ENCODE measurements at places on chromosomes 12 and 14. TPM values are rescaled to one million over a fixed set of nuclear protein-coding genes. Genes with fewer than 3 reads are reported as not detected.

The RHNO1 gene
- polyA plus RNA-seq: 55.7 TPM

The SRRM4 gene
- not detected for polyA plus RNA-seq

The CLEC9A gene
- polyA plus RNA-seq: not detected

The ISM2 gene
- polyA plus RNA-seq: 0.07 TPM

The CLEC4A gene
- 0.26 TPM for polyA plus RNA-seq

The PRB2 gene
- polyA plus RNA-seq: not detected

The RND1 gene
- 0.31 TPM for polyA plus RNA-seq

The NAV3 gene
- polyA plus RNA-seq: 93.5 TPM

The DAAM1 gene
- polyA plus RNA-seq: 9.8 TPM

The PIWIL1 gene
- not detected for polyA plus RNA-seq

- no peak for DNase-seq
Observed at GRCh38 chr12:55666508-55666907, 29.8 kb downstream of the OR10P1 start.

- no peak for DNase-seq
Observed at GRCh38 chr14:97602438-97603117, 805.4 kb downstream of the VRK1 start.

GRCh38 chr14:74572726-74573301 is 39.2 kb downstream of the LTBP2 start:
- DNase-seq: no peak

- no peak for DNase-seq
Observed at GRCh38 chr12:54373649-54374561, 9.6 kb upstream of the GPR84 start.

- no peak for DNase-seq
Observed at GRCh38 chr14:22537436-22538310, 51.4 kb downstream of the DAD1 start.

DNA sequence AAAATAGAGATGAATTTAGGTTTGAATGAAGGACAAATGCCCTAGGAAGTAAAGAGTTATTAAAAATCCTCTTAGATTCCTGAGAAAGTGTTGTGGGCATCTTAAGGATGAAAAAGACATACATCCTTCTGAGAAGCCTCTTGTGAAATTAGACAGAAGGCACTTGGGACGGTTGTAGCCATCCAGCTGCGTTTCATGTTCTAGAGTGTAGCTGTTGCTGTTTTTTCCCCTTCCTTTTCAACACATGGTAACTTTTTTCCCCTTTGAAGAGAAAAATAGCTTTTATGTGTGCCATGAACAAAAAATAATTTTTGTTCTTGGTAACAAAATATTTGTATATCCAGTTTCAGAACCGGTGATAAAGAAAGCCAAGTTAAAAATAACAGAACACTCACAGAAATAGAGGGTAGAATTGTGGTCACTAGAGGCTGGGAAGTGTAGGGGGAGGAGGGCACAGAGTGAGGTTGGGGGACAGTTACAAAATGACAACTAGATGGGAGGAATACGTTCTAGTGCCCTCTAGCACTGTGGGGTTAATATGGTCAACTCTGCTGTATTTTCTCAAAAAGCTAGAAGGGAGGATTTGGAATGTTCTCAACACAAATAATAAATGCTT is 58.4 kb downstream of the PTHLH start:
- no peak for DNase-seq

DNA sequence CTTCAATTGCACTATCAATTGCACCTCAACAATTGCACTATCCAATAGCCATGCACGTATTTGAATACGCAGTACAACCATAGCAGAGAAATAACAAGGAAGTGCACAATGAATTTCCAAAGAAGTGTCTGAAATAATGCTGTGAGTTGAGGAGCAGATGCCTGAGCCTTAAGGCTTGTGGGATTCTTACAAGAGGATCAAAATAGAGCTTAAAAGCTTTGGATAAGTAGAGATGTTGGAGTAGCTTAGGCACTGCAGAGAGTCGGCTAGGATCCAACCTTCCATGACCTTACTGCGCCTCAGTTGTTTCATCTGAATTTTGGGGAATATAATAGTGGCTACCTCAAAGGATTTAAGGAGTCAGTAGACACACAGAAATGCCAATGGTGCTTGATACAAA is 196.1 kb upstream of the FLRT2 start:
- no peak for DNase-seq

GRCh38 chr12:100141998-100142850 is 450 bp downstream of the BLTP3B start:
- no peak for DNase-seq

- DNase-seq: peak; percentile 64
Observed at GRCh38 chr12:115135800-115136211, 451.8 kb upstream of the TBX3 start.

GRCh38 chr14:105064721-105065143 is 498 bp downstream of the GPR132 start:
- DNase-seq: no peak

- no peak for DNase-seq
Observed at GRCh38 chr12:124861492-124861891, 2.2 kb downstream of the SCARB1 start.

DNA sequence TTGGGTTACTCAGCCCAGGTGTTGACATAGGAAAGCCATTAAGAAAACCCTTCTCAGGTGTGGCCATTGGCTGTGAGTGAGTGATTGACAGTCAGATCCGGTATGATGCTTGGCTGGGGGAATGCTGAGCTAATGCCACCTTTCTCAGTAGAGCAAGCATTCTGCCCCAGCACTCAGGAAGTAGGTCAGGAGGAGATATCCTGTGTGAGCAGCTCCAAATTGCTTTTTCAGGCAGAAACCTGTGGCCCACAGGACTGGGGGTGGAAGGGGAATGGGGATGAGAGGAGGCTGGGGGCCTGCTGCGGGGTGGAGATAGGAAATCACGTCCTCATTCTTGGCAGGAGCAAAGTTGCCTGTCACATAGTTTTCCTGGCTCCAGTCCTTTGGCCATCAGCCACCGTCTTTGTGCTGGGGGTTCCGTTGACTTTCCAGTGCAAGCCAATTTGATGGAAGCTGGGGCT is 55.7 kb downstream of the NINJ2 start:
- no peak for DNase-seq

GRCh38 chr14:53786045-53786444 is 170.6 kb downstream of the BMP4 start:
- DNase-seq: no peak

DNA sequence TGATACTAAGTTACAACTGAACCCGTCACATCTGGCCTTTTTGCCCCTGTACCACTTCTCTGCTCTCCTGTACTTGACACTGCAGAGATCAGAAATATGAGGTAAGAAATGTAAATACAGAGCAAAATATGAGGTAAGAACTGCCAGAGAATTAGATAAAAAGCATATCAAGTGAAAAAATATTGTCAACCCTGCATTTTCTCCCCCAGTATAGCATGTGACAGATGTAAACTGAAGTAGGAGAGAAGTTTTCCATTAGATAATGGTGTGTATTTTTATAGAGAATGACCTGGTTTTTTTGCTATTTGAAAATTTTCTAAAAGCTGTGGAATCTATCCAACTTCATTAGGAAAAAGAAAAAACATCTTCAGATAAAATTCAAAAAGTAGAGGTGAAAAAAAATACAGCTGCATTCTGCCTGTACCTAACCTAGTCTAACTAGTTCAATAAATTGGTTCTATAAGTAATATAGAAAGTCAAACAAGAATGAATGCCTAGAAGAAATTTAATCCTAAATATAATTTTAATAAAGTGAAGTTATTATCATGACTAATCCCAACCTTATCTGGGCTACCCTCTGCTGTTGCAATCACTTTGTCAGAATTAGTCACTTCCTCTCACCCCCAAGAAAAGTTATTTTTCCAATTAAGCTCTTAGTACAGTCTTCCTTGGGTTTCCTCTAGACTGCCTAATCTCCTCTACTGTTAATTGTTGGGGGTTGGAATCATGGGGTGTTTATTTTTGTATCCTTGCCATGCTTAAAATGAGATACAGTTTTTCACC is 210.0 kb downstream of the RASSF9 start:
- DNase-seq: peak; percentile 53

DNA sequence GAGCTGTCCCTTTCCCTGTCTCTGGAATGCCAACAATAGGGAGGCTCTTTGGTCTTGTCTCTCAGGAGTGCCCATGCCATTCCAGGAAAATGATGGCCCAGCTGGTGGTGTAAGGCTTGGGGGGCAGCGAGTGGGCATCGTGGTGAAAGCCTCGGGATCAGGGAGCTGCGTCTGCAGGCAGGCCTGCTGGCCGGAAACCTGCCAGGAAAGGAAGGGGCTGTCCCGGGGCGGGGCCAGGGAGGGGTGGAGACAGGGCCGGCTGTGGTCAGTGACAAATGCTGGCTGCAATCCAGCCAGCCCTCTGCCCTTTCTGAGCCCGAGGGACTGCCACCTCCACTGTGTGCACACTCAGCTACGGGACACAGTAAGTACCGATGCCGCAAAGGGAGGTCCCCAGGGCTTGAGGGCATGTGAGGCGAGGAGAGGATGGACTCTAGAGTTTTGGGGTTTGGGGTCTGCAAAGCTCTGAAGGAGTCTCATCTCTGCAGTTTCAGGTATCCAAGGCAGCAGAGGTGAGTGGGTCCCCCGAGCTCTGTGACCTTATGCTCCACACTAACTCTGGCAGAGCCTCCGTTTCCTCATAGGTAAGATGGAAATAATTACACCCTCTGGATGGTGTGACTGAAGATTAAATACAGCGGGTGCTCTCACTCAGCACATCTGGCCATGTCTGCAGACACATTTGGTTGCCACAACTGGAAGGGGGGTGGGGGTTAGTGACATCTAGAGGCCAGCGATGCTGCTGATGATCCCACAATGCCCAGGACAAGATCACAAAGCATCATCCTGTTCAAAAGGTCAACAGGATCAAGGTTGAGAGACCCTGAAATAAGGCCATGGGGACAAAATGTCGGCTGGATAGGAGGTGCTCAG is at the start of gene SERPINA5:
Gene SERPINA5, plus strand, starts transcription at position 300 of the 873 bp plus-strand sequence. CDS start 5,937 bp downstream, outside the sequence.
- no peak for DNase-seq

- peak; percentile 99 for DNase-seq
Observed at GRCh38 chr14:81533536-81534343, at the start of gene SEL1L. Gene SEL1L, minus strand, starts transcription at chr14:81533853. Its CDS starts 109 bp downstream, at chr14:81533744.

DNA sequence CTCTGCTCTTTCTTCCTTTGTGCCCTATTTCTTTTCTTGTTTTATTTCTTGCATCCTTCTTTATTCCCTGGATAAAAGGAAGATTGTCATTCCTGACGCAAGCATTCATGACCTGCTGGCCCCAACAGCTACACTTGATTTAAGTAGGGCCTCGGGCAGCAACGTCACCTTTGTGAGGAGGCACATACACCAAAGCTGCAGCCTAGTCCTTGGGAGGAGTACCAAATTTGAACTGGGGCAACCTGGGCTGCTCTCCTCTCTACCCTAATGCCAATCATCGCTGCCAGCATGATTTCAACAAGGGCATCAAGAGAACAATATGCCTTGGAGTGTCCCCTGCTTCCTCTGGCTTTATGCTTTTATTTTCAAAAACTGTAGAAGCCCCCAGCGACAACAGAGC is 76.4 kb downstream of the C12orf50 start:
- no peak for DNase-seq

GRCh38 chr12:122681814-122682213 is 21.3 kb downstream of the HCAR2 start:
- no peak for DNase-seq

DNA sequence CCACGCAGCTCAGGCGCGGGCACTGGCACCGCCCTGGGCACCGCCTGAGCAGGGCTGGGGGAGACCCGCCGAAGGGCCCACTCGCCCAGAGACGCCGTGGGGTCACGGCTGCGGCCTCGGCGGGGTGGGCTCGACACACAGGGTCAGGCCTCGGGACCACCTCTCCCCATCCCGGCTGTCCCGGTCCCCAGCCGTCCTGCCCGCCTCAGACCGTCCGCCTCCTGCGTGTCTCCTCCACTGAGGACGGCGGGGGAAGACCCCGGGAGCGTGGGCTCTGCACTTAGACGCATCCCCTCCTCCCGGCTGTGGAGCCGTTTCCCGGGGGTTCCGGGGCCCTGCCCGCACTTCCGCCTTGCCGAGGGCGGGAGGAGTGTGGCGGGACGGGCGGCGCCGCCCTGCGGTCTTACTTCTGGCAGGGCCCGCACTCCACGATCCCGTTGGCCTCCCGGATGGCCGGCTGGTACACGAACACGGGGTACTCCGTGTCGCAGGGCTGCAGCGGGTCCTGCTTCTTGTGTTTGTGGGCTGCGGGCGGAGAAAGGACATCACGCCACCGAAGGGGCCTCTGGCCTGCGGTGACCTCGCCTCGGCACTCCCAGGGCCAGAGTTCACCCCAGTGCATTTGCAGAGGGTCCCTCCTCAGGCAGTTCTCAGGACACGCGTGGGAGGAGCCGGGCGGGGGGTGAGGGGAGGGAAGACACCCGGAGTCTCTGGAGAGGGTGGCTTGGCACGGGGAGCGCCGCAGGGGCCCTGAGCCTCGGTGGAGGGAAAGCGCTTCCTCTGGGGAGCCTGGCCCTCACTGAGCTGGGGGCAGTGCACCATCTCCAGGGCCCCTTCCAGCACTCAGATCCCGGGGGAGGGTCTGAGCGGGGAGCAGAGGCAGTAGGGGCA is 23.1 kb upstream of the LRTM2 start:
- DNase-seq: no peak

GRCh38 chr12:78703820-78704525 is 160.6 kb upstream of the SYT1 start:
- DNase-seq: peak; percentile 91

DNA sequence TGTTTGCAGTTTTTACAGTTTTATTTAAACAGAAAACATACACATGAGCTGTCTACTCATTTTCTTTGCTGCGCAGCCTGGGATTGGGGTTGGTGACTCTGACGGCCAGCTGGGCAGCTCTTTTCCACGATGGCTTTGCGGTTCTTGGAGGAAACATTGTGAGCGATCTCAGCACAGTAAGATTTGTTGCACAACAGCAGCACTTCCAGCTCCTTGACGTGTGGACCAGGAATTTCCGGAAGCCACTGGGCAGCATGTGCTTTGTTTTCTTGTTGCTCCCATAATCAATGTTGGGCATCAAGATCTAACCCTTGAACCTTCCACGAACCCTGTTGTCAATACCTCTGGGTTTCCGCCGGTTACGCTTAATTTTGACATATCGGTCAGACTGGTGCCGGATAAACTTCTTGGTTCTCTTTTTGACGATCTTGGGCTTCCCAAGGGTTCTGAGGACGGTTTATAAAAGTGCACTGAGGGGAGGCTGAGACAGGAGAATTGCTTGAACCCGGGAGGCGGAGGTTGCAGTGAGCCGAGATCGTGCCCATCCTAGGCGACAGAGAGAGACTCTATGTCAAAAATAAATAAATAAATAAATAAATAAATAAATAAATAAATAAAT is 21.8 kb downstream of the FKBP11 start:
- DNase-seq: no peak

DNA sequence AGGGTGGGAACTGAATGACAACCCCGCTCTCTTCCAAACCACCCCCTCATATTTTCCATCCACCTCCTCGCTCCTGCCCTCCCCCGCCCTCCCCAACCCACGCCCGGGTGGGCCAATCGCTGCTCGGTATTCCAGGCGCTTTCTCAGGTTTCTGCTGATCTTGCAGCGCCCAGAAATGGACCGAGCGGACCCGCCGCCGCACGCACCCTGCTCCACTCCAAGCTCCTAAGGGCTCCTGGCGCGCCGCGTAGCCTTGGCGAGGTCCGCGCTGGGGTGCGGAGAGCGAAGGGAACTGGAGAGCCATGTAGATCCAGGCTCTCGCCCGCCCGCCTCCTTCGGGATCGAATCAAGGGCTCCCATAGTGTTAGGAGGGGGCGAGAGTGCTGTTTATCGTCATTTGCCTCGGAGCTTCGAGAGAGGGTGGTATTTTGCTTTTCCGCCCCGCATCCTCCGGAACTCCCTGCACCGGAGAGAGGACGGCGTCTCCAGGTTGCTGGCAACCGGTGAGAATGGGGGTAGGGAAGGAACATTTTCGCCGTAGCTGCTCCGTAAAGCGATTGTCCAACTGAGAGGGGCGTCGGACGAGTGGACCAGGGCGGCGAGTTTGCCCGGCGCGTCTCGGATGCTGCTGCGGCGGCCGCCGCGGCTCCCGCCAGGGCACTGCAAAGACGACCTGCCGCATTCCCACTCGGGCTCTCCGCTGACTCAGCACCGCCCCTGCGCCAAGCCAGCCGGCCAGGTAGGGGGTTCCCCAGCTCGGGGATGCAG is at the start of gene KCNA1:
Gene KCNA1, plus strand, starts transcription at position 172 of the 768 bp plus-strand sequence. CDS start 1,474 bp downstream, outside the sequence.
- no peak for DNase-seq

Data from BJ (cell line).